ENCODE measurements at places on chromosomes 12 and 14. TPM values are rescaled to one million over a fixed set of nuclear protein-coding genes. Genes with fewer than 3 reads are reported as not detected.

ABCD2 gene
- 16.2 TPM for total RNA-seq

RERG gene
- 5.1 TPM for total RNA-seq

STXBP6 gene
- total RNA-seq = 30.8 TPM

- no peak for DNase-seq
Observed at GRCh38 chr12:125606312-125606711, 541.1 kb downstream of the AACS start.

DNA sequence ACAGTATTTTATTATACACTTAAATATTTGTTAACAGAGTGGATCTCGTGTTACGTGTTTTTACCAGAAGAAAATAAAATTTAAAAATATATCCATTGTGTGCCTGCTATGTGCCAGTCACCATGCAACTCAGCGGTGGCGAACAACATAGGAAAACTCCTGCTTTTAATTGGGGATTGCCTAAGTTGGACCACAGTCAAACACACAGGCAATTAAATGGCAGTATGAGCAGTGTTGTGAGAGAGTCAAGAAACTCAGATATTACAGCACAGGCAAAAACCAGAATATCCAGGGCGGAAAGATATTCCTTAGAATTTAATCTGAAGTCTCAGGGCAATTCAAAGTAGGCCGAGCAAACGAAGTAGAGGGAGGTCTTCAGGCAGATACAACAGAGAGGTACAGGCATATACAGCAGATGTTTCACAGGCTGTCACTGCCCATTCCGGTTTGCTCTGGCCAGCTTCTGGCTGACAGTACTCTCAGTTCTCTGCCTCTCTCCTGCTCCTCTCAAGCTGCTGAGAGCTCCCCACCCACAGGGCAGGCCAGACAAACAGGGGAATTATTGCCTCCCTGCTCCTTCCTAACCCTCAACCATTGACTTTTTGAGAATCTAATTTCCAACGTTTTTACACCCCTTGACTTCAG lies 540.2 kb upstream of the TMEM132C start:
- no peak for DNase-seq

GRCh38 chr14:98189511-98189910 lies 1082.5 kb downstream of the BCL11B start:
- no peak for DNase-seq

TAS2R14 gene
- 0.79 TPM for total RNA-seq

DNA sequence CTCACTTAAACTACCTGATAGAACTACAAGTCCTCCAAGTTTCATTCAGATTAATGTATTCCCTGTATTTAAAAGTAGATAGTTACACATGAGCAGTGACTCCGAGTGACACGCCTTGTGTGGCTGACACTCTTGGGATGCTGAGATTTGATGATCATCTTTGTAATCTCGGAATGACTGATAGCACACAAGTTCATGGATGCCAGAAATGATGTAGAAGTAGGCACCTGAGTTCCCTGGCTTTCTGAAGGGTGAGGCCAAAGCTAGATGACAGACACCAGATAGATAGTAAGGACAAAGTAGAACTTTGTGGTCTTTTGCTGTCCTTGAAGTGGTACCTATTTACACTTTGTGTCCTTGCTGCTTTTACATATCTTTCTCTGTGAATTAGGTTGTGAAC lies 491.2 kb downstream of the PCNX1 start:
- DNase-seq = no peak

SOS2 gene
- total RNA-seq = 33.7 TPM

- no peak for DNase-seq
Observed at GRCh38 chr12:70557583-70558191, 79.5 kb downstream of the PTPRB start.

DNA sequence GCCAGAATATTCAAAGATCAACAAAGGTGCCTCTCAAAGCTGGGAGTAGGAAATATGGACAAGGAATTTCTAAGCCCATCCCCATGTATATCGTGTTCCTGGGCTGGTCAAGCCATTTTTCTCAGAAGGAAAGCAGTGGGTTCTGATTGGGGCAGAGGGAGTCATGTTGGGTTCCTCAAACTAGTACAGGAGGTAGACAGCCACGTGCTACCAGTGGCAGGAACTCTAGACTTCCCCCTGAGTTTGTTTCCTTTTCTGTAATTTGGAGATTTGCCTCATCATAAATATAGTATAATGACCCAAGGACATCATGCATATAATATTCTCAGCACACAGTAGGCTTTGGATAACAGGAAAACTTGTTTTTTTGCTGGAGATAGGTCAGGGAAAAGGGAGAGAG lies 16.4 kb upstream of the PLEKHH1 start:
- no peak for DNase-seq

GRCh38 chr12:126668961-126669360 lies 1598.0 kb upstream of the TMEM132C start:
- no peak for DNase-seq

DNA sequence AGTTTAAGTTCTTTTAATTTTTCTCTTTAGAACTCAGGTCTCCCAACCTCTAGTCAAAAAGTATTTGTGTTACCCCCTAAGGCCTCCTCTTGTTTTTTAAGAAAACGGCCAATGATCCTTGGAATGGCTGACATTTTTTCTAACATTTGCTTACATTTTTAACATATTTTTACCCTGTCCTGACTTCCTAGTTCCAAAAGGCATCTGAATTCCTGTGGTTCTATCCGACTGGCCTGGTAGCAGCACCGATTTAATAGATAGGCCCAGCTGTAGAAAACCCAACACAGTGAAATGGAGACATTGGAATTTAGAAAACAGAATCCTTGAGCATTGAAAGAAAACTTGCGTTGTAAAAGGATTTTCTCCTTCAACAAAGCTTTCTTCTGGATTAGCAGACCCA lies 134.7 kb upstream of the GSC start:
- DNase-seq = no peak

SRP54 gene
- 34.1 TPM for total RNA-seq

GRCh38 chr14:101772770-101773169 lies 11.3 kb downstream of the PPP2R5C start:
- DNase-seq = no peak

TMEM132D gene
- not detected for total RNA-seq

DNA sequence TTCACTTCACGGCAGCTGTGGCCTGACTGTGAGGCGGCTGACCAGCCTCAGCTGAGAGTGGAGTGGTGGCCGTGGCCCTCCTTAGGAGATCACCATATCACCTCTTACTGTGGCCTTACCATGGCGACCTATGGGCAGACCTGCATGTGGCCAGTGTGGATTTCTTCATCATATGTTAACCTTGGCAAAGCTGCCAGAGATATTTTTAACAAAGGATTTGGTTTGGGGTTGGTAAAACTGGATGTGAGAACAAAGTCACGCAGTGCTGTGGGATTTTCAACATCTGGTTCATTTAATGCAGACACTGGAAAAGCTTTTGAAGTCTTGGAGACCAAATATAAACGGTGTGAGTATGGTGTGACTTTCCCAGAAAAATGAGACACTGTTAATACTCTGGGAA lies 46.9 kb downstream of the KLRG1 start:
- no peak for DNase-seq

DNA sequence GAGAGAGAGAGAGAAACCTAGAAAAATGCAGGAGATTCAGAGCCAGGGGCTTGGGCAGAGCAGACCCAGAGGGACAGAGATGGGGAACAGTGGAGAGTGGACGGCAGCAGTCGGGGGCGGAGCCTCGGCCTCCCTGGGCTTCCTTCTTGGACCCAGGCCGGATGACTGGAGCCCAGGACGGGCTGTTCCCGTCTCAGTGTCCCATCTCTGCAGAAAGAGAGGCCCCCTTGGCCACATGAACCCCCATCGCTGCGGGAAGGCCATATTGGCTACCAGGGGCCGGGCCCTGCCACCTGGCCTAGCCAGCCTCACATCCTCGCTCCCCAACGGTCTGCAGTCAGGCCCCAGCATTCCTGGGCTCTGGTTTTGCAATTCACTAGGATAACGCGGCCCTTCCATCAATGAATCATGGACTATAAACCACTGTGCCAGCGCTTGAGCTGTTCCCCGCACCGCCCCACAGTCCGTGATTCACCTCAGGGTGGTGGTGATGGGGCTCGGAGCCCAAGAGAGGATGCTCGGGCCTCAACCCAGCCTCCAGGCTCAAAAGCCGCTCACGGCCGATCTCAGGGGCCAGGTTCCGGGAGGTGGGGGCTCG lies 116.5 kb downstream of the RFLNA start:
- DNase-seq = peak; percentile 82

DNA sequence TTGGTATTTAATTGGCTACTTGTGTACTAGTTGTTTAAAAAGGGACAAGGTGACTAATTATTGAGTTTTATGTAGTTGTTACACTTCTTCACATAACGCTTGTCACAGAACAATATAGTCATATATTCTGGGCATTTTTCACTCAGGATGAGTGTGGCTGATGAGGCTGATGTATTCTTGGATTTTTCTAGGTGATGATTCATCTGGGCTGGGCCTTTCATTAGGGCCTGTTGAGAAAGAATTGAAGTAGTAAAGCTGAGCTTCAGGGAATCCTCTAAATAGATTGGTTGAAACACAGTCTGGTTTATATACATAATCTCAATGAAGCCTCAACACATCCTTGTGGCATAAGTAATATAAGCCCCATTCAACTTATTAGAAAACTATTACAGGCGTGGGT lies 445.7 kb downstream of the DAD1 start:
- DNase-seq = no peak

GRCh38 chr14:35492569-35493014 lies 41.4 kb upstream of the INSM2 start:
- DNase-seq = no peak

DNA sequence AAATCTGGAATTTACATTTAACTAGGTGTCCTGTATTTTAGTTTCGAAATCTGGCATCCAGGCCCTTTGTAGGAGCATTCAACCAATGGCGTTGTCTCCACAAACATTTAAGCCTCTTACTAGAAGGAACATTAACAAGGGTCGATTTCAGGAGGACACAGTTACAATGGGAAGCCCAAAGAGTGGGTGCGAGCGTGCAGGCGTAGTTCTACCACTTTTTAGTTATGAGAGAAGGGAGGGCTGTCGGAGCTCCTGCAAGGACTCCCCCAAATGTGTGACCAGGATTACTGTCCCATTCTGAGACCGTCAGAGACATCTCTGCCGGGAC lies 365 bp upstream of the ABHD4 start:
- no peak for DNase-seq

Measured in right cardiac atrium (tissue), 5 donors.